ENCODE measurements at places on chromosomes 7 and 10. TPM values are rescaled to one million over a fixed set of nuclear protein-coding genes. Genes with fewer than 3 reads are reported as not detected.

Gene MBL2
- total RNA-seq: not detected

Gene PAPSS2
- 19.8 TPM for total RNA-seq

Gene AOAH
- total RNA-seq: 3.4 TPM

Gene SPAG6
- 0.82 TPM for total RNA-seq

Gene TWIST1
- total RNA-seq: 16.4 TPM

Gene OR2A12
- not detected for total RNA-seq

Gene OR6B1
- total RNA-seq: not detected

Gene HMX3
- total RNA-seq: not detected

GRCh38 chr7:105978035-105978434 lies 15.0 kb downstream of the CDHR3 start:
- peak; percentile 31 for DNase-seq

DNA sequence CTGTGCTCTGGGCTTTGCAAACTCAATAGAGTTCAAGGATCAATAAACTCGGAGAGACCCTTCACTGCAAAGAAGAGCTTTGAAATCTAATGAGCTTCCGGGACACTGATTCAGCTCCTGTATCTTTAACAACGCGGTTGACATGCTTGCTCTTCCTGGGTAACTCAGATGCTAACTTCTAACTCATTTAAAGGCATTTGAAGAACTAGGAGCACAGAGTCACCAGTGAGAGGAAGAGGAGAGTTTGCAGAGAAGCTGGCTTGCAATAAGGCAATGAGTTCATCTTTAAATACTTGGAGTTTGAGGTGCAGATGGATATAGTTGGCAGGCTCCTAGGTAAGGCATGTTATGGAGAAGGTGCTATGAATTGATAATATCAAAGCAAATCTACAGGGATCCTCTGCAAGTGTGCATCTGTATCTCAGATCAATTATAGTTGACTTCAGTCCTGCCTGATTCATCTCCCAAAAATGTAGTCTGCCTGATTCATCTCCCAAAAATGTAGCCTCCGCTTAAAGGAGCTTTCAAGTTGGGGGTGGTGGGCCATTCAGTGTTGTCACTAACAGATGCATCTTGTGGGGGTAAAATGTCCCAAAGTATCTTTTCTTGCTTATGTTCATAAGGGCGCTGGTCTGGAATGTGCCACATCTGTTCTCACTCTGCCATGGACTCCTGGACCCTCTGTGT lies 182.5 kb upstream of the PRSS58 start:
- DNase-seq: no peak

GRCh38 chr7:73985737-73986141 lies 42.2 kb upstream of the ELN start:
- no peak for DNase-seq

DNA sequence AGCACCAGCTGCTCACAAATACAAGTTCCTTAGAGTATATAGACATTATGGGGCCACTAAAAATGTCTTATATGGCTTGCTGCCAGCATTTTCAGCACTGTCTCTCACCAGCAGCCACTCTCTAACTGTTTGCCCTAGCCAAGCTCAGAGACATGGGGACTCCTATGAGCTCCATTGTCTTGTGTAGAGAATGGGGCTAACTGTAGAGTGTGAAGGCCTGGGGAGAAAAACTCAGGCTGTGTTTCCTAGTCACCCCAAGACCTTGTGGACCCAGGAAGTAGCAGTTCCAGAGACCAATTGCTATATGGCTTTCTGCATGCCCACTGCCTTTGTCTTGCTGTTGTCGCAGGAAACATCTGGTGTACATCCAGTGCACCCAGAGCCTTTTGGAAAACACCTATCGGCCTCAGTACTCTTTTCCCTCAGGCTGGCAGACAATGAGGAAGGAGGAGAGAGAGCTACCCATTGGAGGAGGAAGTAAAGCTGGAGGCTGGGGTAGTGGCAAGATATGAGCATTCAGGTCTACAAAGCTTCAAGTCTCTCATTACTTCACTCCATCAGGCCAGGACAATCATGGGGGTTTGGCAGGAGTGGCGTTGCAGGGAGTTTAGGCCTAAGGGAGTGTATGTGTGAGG lies 28.4 kb downstream of the ENTPD1 start:
- DNase-seq: no peak

- no peak for DNase-seq
These were observed 77.0 kb downstream of the ZNF277 start for GRCh38 chr7:112283382-112283910.

- DNase-seq: no peak
These were observed 143.8 kb downstream of the CFTR start for GRCh38 chr7:117623606-117624005.

DNA sequence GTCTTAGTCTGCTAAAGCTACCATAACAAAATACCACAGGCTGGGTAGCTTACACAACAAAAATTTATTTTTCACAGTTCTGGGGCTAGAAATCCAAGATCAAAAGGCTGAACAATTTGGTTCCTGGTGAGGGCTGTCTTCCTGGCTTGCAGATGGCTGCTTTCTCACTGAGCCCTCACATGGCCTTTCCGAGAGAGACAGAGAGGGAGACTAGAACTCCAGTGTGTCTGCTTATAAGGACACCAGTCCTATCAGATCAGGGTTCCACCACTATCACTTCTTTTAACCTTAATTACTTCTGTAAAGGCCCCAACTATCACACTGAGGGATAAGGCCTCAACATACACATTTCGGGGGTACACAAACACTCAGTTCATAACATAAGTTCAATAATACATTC lies 527.4 kb upstream of the VSTM2A start:
- no peak for DNase-seq

DNA sequence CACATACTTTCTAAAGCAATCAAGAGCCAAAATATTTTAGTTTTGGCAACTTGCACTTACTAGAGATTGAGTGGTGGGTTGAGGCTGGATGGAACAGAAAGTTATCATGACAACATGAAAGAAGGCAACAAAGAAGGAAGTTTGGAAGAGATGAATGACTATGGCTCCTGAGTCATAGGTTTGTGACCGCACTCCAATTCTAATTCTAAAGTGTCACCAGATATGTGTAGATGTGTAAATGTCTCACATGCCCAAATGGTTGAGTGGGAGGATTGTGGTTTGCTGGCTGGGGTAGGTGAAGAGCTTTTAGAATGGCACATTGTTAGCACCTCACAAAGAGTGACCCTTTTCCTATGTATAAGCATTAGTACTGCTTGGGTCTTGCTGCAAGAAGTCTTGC lies 20.2 kb downstream of the TAS2R16 start:
- no peak for DNase-seq

DNA sequence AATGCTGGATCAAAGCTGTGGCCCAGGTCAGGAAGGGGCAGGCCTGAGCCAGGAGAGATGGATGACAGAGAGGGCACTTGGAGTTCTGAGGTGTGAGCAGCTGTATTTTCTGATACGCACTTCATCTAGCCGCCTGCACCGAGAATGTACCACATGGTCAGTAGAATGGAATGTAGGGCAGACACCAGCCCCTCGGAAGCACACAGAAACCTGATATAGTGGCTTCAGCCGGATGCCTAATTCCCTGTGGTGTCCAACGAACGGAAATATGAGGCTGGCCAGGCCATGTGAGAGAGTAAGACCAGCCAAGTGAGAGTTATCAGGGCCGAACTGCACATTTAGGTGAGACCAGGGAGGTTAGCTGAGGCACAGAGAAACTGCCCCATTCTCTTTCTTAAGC lies 46.7 kb upstream of the PLCE1 start:
- peak; percentile 86 for DNase-seq

- DNase-seq: no peak
These were observed 6.2 kb downstream of the STEAP4 start for GRCh38 chr7:88300401-88300945.

DNA sequence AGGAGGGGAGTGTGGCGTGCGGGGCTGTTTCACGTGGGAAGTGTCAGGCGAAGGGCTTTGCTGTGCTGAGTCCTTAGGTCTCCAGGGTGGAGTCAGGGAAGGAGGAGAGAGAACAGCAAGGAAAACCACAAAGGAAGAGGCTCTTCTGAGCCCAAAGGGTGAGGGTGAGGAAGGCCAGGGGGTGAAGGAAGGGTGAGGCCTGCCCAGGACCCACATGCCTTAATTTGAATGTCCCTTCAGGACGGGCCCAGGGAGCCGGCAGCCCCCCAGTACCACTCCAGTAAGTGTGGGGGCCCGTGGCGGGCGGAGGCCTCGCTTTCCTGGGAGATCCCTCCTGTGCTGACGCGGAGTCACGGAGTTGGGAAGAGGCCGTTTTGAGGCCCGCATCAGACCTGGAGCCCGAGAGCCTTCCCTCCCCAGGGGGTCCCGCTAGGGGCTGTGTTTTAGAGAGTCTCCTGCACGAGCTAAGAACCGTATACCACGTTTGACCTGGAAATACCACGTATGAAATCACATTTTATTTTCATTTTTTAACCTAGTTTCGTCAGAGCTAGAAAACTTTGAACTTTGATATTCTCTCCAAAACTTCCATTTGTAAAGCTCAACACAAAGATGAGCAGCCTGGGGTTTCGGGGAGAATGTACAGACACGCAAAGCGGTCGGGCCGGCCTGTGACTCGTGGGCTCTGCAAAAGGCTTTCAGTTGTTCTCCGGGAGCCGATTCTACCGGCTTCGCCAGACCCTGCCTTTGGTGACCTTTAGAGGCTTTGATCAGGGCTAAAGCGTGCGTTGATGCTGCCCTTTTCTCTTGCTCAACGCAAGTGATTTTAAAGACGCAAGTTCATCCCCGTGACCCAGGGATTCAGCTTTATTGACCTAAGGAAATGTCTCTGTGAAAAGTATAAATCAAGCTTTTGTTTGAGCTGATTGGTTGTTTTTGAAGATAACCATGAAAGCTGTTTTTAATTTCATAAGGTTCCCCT lies 23.6 kb upstream of the TTYH3 start:
- DNase-seq: no peak

GRCh38 chr10:106424981-106425380 lies 739.5 kb downstream of the SORCS1 start:
- DNase-seq: no peak

DNA sequence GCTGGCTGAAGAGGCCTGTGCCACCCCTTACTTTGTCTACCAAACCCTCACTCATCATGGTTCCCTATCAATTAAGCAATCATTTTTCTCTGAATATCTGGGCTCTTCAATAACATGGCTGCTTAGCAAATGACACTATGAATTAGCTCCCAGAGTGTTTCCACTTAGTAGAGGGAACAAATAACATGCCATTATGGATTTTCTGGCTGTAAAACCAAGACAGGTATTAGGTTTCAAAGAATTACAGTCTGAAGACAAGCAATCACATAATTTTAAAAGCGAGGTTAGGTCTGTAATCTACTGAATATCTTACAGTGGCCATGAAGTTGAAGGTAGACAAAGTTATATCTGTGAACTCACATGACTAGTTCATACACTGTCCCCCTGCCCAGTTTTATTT lies 220.8 kb upstream of the PHYHIPL start:
- no peak for DNase-seq

GRCh38 chr10:119217991-119218490 lies 10.7 kb downstream of the GRK5 start:
- DNase-seq: no peak

GRCh38 chr7:150453181-150453580 lies 2.8 kb downstream of the GIMAP8 start:
- no peak for DNase-seq

DNA sequence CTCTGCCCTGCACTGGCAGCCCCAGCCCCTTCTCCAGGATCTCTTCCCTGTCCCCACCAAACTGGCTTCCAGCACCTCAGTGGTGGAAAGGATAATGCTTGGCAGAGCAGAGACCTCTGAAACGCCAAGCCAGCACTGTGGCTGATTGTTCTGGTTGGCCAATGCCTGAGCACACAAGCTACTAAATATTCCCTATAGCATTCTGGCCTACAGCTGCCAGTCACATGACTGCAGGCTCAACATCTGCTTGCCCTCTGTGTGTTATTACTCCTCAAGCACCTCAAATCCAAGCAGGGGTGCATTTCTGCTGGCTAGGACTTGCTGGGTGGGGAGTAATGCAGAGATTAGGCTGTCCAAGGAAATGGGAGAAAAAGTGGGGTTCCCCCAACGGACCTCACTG lies 6.1 kb downstream of the TBATA start:
- peak; percentile 64 for DNase-seq

GRCh38 chr7:85186521-85187241 lies at the start of gene SEMA3D:
SEMA3D (minus strand) TSS chr7:85187056; CDS start chr7:85121891, 65,165 bp downstream.
- peak; percentile 94 for DNase-seq

DNA sequence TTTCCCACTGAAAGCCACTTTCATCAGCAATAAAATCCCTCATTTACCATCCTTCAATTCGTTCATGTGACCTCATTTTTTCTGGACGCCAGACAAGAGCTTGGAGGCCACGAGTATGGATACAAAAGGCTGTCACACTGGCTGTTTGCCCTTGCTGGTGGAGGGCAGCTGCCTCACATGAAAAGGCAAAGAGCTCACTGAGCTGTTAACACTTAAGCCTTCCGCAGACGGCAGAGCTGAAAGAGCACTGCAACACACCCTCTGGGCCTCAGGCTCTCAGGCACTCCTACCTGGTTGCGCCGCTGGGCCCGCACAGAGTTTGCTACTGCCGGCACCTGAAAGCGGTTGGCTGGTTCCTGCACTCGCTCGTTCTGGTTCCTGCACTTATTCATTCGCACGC lies 193.5 kb downstream of the CFTR start:
- peak; percentile 23 for DNase-seq

- peak; percentile 39 for DNase-seq
These were observed 4.3 kb downstream of the SLC29A3 start for GRCh38 chr10:71323407-71323806.

Measured in tongue (tissue), 3 donors.